Fibroblast of skin of left biceps (primary cell): ENCODE measurements at places on chromosomes 2 and 18.

GRCh38 chr2:95025406-95026319 is at the start of gene MAL:
Gene MAL, plus strand, starts transcription at chr2:95025708. Its CDS starts 85 bp downstream, at chr2:95025793.
- DNase-seq, result no peak

DNA sequence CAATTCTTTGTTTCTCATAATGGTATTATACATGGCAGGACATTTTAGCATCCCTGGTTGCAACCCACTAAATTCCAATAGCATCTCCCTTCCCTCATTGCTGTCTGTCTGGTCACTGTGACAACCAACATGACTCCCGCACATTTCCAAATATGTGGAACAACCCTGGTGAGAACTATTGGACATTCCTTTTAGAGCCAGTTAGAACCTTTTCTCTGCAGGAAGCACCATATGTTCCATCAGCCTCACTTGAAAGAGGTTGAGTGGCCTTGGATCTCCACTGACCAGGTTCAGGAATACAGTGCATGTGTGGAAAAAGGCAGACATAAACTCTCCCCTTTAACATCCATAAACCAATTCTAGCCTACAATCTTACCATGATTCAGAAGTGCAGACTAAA is 25.9 kb upstream of the GLS start:
- no peak for DNase-seq

DNA sequence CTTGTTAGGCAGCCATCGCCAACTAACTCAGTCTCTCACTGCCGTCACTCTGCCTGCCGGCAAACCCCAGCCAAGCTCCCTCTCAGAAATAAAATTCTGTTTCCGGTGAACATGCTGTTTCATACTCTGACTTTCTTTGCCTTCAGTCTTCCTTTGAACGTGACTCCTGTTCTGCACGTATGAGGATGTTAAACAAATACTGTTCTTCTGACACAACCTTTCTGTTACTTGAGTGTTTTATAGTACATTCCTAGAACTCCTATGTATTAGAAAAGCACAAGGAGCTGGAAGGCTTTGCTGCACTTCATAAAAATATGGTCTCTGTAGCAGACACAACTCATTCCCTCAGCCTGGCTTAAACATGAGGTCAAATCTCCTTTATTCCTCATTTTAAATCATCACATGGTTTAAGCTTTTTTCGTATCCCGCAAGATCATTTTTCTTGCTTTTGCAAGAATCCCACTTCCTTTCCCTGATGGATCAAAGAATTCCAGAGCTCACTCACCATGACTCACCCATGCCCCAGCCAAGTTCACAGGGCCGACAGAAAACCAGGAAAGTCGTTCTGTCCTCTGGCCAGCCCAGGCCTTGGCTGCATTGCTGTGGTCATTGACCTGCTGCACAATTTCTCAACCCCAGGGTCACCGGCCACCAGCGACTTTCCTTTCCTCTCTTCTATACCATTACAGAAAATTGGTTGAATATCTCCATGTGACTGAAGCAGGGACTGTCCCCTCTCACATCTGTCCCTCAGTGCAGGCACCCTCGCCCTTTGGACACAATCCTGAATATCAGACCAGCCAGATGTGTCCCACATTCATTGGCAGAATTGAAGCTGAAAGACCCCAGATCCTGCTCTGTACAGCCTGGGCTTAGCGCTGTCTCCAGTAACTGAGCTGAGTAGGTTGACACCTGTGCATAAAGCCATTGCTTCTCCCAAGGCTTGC is 183.1 kb upstream of the ARL4C start:
- DNase-seq, result peak; percentile 94

DNA sequence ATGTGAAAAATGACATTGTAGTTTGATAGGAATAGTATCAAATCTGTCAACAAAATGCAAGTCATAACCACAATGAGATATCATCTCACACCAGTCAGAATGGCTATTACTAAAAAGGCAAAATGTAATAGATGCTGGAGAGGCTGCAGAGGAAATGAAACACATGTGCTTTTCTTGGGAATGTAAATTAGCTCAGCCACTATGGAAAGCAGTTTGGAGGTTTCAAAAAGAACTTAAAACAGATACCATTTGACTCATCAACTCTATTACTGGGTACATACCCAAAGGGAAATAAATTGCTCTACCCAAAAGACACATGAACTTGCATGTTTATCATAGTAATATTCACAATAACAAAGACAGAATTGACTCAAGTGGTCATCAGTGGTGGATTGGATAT is 572.6 kb downstream of the TRIB2 start:
- no peak for DNase-seq

DNA sequence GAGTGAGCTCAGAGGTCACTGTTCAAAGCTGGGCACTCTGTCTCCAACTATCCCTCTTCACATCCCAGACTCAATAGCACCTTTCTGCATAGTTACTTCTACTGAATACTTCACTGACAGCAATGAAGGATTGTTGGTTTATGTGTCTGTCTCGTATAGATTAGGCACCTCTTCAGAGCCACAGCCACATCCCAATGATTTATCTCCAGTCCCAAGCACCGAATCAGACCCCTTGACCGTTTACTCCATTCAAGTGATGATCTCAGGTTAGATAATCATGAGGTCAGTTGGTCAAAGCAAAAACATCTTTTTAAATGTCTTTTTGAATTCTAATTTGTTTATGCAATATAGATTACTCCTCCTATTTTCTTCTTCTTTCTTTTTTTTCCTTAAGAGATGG is 14.7 kb downstream of the NEDD4L start:
- DNase-seq, result no peak

DNA sequence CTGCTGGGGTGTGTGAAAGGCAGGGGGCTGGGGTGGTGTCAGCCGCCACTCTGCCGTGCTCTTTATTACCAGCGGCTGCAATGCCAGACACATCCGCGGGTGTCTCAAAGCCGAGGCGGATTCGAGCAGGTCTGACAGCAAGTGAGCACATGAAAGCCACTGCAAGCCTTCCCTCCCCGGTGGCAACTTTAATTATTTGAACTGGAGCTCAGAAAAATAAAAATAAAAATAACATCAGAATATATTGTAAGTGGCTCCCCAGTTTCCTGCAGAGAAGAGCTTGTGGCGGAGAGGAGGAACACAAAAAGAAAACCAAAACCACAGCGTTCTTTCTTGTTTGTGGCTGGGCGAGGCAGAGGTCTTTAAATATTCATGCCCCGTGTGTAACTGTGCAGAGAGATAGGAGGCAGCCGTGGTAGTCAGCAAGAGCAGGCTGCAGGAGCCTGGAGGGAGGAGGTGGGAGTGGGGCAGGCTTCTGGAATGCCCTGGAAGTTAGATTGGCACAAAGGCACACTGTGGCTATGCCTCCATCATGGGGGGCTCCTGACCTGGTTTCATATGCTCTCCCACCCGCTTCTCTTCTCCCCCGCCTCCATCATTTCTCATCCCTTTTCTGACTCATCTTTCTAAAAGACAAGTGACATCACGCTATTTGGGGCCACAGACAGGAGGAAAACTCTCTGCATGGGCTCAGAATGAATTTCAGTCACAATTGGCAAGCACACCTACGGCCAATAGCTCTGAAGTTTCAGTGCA is 199.8 kb downstream of the CLIP4 start:
- no peak for DNase-seq
